G401 (cell line): ENCODE measurements at places on chromosomes 3 and 15. TPM values are rescaled to one million over a fixed set of nuclear protein-coding genes. Genes with fewer than 3 reads are reported as not detected.

The PLSCR2 gene
- not detected in 2 replicates for total RNA-seq

The GP5 gene
- total RNA-seq, result not detected in 2 replicates

The TTLL13 gene
- not detected in 2 replicates for total RNA-seq

The VPS8 gene
- 38.4 and 59.3 TPM in 2 replicates for total RNA-seq

The ATR gene
- 7.7 and 26.1 TPM in 2 replicates for total RNA-seq

The KLF13 gene
- total RNA-seq, result 7.6 and 14.2 TPM in 2 replicates

The LDHAL6B gene
- total RNA-seq, result not detected in 2 replicates

The DLEC1 gene
- total RNA-seq, result not detected in 2 replicates

The LRTM1 gene
- total RNA-seq, result not detected in 2 replicates

The MAGEF1 gene
- 31.8 and 64.0 TPM in 2 replicates for total RNA-seq

The TERC gene
- total RNA-seq, result 118 and 204 TPM in 2 replicates

GRCh38 chr3:45599424-45599886 lies 4.9 kb downstream of the LIMD1 start:
- DNase-seq, result no peak

DNA sequence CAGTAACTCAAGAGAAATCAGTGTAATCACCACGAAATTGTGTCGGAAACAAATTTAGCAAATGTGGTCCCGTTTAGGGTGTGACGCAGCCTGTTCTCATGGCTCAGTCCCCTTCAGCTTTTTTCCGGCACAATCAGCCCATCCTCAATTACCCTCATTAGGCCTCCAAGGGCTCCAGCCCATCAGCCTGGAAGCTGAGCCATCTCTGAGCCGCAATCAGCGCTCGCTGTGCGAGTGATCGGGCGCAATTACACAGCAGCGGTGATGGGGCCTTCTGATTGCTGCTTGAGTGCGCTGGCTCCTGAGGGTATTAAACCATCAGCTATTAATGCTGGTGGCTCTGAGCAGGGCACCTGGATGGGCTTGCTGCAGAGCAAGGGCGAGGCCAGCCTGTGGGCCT lies 55.6 kb downstream of the PLXNA1 start:
- DNase-seq, result no peak

DNA sequence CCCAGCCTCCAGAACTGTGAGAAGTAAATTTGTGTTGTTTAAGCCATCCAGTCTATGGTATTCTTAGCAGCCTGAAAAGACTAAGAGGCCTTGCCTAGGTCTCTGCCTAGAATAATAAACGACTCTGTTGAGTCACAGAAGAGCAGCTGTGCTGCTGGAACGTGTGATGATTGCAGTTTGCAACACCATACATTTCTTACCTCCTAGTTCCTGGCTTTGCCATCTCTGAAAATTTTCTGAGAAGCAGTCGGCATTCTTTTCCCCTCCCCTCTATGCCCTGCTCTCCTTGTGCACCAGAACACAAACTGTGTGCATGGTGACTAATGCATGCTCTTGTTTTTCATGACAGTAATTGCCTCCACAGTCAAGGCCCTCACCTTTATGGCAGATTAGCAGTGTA lies 301.3 kb downstream of the IL20RB start:
- no peak for DNase-seq

DNA sequence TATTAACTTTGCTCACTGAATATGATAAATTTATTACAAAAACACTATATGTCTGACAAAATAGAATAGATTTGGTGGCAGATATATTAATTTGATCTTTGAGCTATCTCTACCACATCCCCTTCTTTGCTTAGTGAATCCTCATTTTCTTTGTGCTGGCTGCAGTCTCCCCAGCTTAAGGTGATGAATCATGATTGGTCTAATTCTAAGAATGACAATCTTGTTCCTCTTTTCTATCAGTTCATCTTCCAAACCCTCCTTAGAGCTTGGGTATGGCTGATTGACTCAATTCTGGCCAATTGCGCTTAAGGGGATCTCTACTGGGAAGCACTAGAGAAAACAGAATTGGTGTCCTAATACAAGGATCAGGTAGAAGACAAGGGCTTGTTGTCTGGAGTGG lies 309.6 kb upstream of the GOLIM4 start:
- no peak for DNase-seq

- no peak for DNase-seq
These were observed 210.7 kb downstream of the TLE3 start for GRCh38 chr15:69887009-69887408.

GRCh38 chr3:158792709-158793108 lies 9.1 kb upstream of the MFSD1 start:
- DNase-seq, result no peak

DNA sequence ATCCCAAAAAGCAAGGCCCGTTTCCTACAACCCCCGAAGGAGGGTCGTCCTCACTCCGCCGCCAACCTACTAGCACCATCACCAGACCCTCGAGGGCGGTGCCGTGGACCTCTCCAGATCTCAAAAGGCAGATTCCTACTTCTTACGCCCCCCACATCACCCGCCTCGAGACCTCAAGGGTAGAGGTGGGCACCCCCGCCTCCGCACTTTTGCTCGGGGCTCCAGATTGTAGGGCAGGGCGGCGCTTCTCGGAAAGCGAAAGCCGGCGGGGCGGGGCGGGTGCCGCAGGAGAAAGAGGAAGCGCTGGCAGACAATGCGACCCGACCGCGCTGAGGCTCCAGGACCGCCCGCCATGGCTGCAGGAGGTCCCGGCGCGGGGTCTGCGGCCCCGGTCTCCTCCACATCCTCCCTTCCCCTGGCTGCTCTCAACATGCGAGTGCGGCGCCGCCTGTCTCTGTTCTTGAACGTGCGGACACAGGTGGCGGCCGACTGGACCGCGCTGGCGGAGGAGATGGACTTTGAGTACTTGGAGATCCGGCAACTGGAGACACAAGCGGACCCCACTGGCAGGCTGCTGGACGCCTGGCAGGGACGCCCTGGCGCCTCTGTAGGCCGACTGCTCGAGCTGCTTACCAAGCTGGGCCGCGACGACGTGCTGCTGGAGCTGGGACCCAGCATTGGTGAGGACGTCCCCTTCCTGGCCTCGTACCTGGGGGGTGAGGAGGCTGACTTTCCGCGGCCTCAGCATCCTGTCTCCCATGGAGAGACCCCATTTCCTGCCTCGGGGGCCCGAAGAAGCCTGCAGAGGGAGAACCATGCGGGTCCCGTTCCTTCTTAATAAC lies at the start of gene MYD88:
Gene MYD88, plus strand, starts transcription at position 313 of the 842 bp plus-strand sequence. Its CDS starts 40 bp downstream, at position 353.
- DNase-seq, result peak; percentile 60

DNA sequence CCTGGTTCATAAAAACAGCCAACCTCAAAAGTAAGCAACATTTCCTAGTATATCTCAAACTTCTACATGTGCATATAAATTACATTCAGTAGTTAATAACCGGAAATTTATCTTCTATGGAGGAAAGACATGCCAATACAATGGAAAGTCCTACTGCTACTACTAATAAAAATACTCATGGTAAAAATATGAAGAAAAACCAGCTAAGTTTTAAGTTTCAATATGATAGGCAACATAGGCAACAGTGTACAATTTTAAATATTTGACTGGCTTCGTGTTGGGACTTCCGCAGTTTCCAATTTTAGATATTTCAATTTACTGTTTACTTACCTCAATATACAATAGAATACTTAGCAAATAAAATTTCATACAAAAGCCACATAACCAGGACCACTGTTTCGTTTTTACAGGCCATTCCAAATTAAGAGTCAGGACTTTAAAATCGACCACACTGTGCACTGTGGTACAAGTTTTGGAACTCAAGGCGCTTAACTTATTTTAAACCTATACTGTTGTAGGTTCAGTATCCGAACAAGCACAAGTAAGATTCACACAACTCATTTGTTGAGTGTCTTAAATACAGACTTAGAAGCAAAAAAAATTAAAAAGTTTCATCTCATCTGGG lies 2.9 kb downstream of the NAA50 start:
- DNase-seq, result no peak

GRCh38 chr3:128503751-128504532 lies 10.9 kb upstream of the GATA2 start:
- no peak for DNase-seq

DNA sequence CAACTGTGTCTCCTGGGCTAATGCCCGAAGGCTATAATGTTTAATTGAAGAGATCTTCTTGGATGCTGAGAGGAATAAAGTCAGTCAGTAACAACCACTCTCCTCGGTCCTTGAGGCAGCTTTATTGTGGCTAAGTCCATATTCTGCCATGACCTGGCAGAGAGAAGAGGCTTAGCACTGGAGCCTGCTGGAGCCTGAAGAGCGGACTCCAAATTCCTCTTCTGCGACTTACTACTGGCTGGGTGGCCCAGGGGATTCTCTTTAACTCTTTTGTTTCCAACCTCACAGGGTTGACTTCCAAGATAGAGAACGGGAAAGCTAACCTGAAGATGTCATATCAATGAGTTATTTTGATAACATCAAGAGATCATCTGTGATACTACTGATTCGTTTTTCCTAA lies 71.1 kb downstream of the MYO1E start:
- DNase-seq, result no peak

- DNase-seq, result no peak
These were observed 2.8 kb upstream of the NEK4 start for GRCh38 chr3:52773361-52774065.

- DNase-seq, result no peak
These were observed 3.4 kb upstream of the SCN5A start for GRCh38 chr3:38652934-38653333.

DNA sequence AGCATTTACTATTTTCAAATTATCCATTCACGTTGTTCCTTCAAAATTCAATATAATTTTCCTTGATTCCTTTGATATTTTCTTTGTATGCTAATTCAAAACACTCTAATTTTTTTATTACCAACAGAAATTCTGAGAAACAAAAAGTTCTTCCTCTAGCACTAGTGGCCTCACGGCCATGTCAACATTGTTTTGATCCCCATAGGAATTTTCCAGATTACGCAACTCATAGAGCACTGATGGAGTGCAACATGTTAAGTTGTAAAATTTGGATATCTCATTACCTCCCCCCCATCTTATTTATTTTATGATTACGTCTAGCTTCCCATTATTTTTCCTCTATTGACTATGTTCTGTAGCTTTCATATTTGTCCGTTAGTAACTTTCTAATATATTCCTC lies 745.3 kb downstream of the TUSC7 start:
- no peak for DNase-seq

DNA sequence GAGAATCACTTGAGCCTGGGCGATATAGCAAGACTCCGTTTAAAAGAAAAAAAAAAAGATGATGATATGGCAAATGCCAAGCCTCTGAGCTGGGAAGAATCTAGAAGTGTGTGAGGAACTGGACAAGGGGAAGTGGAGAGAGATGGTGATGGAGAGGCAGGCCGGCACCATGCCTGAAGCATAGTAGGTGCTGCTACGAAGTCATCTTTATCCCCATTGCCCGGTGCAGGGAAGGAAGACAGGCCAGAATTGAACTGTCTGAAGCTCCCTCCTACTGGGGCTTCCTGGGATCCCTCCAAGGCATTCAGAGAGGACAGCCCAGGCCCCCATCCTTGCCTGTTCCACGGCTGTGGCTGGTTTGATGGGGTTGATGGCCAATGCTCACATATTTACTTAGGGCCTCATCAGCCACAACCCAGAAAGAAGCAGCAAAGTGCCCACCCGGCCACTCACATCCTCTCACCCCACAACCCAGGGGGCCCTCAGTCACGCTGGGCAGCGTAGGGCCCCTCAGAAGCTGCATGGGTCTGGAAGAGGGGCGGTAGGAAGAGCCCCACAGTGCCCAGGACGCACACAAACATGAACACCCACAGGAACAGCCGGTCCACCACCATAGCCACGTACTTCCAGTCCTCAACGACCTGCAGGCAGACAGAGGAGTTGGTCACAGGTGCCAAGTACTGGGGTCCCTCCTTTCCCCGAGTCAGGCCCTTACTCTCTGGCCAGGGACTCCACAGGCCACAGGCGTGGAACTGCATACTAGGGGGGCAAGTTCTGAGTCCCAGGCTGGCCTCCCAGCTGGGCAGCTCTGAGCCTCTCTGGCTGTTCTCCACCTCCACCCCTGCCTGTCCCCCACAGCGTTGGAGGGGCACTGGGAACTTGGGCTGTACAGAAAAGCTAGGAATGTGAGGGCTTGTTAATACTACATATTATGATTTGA lies 4.1 kb upstream of the CHRNA3 start:
- DNase-seq, result no peak

- no peak for DNase-seq
These were observed 27.9 kb upstream of the ACKR4 start for GRCh38 chr3:132569153-132569552.

DNA sequence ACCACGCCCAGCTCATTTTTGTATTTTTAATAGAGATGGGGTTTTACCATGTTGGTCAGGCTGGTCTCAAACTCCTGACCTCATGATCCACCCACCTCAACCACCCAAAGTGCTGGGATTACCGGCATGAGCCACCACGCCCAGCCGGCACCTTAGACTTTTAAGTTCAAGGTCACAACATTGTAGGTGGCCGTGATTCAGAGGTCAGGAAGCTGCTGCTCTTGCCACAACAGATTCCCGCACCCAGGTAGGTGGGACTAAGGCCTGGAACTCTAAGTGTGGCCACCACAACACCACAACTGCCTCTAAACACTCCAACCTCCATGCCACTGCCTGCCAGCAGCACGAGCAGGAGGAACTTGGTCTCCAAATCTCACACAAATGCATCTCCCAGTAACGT lies 196.8 kb downstream of the STT3B start:
- no peak for DNase-seq

DNA sequence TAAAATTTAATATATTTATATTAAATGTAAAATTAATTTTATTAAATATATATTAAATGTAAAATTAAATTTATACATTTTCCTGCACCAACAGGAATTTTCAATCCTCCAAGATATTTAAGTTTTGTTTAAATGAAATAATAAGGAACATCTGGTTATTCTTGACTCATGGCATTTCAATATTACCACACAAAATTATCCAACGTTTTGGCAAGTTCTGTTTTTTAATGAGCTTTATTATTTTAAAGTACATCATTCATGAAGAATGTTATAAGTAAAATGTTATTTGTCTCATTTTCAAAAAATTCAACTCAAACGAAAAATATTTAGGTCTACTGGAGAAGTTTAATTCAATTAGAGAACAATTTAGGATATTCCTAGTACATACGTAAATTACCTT lies 811.4 kb downstream of the NAALADL2 start:
- no peak for DNase-seq

DNA sequence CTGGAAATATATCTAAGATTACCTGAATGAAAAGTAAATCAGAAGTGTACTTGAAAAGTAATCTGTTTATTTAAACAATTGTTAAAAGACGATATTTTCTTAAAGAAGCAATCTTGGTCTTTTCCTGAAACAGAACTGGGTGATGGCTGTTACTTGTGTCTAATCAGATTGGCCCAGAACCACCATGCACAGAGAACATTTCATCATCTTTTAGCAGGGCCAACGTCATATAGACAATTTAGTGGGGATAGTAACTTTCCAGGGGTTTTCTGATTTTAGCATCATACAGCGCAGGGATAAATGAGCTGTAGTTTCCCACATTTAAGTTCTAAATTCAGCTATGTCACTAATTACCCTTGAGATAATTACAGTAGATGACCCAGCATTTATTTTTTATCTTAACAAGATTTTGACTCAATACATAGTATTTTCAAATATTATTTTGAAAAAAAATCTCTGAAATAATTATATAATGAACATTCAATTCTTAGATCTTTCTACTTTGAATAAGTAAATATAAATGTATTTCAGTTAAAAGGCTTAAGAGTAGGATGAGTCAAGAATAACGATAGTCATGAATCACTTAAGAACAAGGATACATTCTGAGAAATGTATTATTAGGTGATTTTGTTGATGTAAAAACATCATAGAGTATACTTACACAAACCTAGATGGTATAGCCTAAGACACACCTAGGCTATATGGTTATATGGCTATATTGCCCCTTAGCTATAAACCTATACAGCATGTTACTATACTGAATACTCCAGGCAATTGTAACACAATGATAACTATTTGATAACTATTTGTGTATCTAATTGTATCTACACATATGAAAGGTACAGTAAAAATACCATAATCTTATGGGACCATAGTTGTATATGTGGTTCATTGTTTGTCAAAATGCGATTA lies 103.8 kb upstream of the MME start:
- no peak for DNase-seq

- DNase-seq, result no peak
These were observed 198.6 kb upstream of the SLC2A2 start for GRCh38 chr3:171225165-171225564.
